SK-N-DZ (cell line): ENCODE measurements at places on chromosomes 6 and 20.

GRCh38 chr6:1215884-1216487 is 95.9 kb upstream of the FOXQ1 start:
- no peak for DNase-seq

- DNase-seq: no peak
These were observed 6.8 kb downstream of the SNAP91 start for GRCh38 chr6:83702077-83702476.

DNA sequence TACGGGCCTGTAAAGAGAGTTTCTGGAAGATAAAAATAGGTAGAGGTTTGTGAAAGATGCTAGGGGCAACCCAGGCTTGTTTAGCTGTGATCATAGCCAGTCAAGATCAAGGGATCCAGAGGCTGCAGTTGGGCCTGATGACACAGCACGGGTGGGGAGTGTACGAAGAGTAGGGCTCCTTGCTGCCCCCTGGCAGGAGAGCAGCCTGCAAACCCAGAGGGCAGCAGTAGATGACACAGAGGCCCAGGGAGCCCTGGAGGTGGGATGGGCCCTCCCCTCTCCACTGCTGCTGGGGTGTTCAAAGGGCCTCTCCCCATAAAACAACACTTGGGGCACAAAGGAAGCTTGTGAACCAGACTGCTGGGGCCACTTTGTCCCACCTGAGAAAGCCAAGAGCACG is 47.2 kb downstream of the VEGFA start:
- DNase-seq: peak; percentile 63

- DNase-seq: no peak
These were observed 42.9 kb upstream of the PIM1 start for GRCh38 chr6:37126961-37127616.

- peak; percentile 32 for DNase-seq
These were observed 16.4 kb downstream of the TRMT6 start for GRCh38 chr20:5933802-5934436.

DNA sequence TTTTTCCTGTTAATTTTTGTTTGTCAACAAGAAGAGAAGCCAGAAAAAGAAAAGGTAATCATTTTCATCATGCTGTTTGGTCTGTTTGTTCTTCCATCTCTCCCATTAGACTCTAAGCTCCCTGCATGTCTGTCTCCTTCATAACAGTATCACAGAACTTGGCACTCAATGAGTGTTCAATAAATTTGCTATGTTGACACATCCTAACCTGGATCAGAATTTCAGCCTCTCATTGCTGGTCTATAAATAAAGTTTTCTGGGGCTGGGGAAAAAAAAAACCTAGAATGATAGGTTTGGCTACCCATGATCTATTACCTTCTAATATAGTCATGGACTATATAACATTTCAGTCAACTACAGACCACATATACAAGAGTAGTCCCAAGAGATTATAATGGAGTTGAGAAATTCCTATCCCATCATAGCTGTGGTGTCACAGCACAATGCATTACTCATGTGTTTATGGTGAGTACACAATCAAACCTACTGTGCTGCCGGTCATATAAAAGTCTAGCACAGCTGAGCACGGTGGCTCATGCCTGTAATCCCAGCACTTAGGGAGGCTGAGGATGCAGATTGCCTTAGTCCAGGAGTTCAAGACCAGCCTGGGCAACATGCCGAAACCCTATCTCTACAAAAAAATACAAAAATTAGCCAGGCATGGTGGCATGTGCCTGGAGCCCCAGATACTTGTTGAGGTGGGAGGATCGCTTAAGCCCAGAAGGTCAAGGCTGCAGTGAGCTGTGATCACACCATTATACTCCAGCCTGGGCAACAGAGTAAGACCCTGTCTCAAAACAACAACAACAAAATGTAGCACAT is 5.9 kb downstream of the NUDT3 start:
- DNase-seq: no peak

GRCh38 chr6:10659699-10660348 is 34.6 kb downstream of the C6orf52 start:
- DNase-seq: peak; percentile 26

DNA sequence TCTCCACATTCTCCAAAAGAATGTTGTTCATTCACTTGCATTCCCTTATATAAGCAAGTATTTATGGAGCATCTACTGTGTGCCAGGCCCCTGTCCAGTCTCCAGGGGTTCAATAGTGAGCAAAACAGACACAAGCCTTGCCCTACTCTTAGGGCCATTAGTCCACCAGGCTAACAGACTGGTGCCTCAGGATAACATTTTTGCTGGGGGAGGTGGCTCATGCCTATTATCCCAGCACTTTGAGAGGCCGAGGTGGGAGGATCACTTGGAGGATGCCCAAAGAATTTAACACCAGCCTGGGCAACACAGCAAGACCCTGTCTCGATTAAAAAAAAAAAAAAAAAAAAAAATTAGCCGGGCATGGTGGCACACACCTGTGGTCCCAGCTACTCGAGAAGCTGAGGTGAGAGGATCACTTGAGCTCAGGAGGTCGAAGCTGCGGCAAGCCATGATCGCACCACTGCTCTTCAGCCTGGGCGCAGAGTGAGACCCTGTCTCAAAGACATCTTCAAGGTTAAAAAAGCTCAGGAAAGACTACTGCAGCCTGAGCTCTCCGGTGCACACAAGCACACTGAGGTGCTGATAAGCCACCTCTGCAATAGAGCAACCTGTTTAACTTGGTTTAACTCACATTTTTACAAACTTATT is 19.9 kb downstream of the CAPN11 start:
- DNase-seq: no peak

DNA sequence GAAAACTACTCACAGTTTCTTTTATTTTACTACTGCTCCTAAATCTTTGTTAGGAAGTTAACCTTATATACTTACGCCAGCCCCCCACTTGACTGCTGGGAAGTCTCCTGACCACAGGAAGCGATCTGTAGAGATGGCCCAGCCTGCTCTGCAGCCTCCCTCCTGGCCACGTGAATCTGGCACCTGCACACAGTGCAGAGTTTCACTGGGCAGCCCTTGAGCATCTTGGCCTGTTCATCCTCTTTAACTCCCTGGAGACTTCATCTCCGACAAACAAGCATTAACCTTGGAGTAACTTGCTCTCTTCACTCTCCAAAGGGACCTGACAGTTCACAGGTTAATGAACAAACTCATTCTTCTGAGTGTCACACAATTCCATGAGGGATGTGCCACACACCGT is 294.1 kb downstream of the BTBD9 start:
- DNase-seq: peak; percentile 61

DNA sequence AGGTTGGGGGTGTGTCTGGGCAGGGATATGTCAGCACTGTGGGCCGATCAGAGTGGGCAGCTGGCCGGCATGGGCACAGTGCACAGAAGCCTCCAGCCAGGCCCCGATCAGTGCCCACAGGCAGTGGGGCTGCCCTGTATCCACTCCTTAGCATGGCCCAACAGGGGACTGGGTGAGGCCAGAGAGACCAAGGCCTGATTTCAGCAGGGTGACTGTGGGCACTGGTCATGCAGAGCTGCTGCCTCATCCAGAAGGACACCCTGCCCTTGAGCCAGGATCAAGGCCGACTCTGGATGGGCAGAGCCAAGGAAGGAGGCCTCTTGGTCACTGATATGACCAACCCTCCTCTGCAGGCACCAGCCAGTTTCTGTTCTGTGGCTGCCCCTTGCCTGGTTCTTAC is 159.7 kb downstream of the CDH4 start:
- DNase-seq: no peak

DNA sequence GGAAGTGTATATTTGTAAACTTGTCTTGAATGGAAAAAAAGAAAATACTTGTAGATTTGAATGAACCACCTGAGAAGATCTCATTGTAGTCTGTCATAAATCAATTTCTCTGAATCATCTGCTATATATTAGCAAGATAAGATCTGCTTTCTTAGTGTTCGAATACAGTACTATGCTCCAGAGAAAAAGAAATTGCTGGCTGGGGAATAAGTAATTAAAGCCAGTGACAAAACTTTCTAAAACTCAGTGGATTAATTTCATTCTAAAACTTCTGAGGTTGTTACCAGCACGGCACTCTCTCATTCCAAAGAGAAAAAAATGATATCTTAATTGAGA is 22.4 kb upstream of the MROH8 start:
- DNase-seq: no peak

GRCh38 chr6:83511901-83512681 is at the start of gene PRSS35:
TSS of gene PRSS35 (plus strand) at chr6:83512534. CDS start at chr6:83523442, 10,908 bp downstream.
- peak; percentile 81 for DNase-seq

- DNase-seq: no peak
These were observed 13.2 kb upstream of the ATXN1 start for GRCh38 chr6:16774437-16774836.

DNA sequence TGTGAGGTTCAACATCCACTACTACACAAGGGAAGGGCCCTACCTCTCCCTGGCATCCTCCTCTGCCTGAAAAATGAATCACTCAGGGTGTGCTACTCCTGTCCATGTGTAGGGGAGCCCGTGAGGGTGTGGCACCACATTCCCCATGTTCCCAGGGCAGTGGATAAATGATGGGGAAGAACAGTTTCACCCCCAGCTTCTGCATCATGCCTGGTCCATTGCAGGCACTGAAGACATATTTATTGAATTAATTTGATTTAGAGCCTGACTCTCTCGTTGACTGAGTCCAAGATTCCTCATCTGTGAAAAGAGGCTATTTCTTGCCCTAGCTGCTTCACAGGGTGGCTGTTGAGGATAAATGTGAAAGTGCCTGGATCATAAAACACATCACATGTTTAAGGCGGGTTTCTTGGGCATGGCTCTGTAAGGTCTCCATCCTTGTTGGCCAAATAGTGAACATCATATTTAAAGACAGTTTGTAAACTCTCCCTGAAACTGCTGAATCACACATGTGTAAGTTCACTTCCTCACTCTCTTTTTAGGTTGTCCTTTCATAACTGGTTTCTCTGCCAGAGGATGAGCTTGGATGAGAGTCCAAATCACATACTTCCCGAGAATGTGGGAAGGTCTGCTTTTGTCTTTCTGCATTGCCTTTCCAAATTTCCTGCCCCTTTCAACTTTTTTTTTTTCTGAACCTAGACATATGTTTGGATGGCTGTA is 79.7 kb upstream of the FYN start:
- DNase-seq: no peak

DNA sequence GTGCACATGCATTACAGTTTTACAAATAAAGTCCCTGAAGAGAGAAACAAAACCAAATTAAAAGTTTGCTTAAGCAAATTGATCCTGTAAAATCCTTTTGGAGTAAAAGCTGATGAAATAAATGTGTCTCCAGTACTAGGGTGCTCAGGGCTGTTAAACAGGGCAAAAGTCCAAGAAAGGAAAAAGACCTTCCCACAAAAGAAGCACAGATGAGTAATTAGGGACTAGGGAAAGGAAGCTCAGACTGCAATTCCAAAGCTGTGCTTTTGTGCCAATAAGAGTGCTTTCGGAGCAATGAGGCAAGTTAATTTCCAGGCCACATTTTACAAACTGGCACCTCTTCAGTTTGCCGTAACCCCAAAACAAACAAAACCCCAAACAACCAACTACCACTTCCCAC is 10.4 kb upstream of the RNF182 start:
- DNase-seq: no peak

GRCh38 chr20:58094698-58095097 is 133.8 kb downstream of the ANKRD60 start:
- DNase-seq: no peak

- DNase-seq: no peak
These were observed 8.9 kb downstream of the MANBAL start for GRCh38 chr20:37298190-37298939.
